Stimulated activated CD8-positive, alpha-beta memory T cell treated with anti-CD3 and anti-CD28 coated beads, Interleukin-2, amount 100 ng/mL, for 48 hours (primary cell): ENCODE measurements at places on chromosomes 5 and 9.

GRCh38 chr9:128078504-128079434 lies 10.7 kb downstream of the SLC25A25 start:
- no peak for DNase-seq

GRCh38 chr5:56951126-56951945 lies 587 bp downstream of the MIER3 start:
- DNase-seq, result peak; percentile 0

DNA sequence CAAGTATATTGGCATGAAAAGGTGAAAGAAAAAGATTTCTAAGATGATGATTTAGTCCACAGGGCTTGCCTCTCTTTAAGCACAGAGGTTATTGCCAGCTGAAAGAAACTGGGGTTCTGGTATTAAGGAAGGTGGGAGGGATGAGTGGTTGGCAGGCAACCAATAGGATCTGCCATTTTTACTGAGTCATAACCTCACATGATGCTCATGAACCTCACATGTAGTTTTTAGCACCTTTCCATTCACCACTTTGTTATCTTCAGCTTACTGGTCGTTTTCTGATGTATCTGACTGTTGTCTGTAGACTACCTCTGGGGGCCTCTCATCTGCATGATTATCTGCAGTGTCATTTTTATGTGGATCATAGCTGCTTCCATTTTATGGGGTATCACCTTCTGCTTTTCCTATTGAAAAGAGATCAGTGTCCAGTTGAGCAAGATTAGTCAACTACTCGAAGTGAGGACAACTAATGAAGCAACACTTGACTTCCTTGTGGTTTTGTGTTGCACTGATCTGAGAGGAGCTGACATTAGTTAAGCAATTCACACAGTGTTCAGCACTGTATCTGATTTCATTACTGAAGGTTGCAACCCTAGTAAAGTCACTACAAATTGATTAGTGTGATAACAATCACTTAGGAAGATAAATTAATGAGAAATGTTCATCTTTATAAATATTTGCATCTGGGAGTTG lies 186.3 kb downstream of the SGCD start:
- DNase-seq, result no peak

DNA sequence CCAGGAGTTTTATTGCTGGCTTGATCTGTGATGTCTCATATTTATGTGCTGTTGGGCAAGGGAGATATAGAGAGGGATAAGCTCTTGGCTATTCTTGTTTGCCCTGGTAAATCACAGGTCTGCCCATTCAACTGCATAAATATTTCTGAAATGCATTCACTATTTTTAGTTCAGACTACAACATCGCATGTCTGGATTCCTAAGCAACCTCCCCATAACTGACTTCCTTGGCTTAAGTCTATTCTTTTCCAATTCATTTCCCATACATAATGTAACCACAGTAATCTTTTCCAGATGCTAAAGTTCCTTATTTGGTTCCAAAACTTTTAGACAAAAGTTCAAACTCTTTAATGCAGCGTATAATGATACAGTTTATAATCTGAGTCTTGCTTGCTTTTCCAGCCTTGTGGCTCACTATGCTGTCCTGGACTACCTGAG lies 321.4 kb upstream of the ACTBL2 start:
- DNase-seq, result no peak

DNA sequence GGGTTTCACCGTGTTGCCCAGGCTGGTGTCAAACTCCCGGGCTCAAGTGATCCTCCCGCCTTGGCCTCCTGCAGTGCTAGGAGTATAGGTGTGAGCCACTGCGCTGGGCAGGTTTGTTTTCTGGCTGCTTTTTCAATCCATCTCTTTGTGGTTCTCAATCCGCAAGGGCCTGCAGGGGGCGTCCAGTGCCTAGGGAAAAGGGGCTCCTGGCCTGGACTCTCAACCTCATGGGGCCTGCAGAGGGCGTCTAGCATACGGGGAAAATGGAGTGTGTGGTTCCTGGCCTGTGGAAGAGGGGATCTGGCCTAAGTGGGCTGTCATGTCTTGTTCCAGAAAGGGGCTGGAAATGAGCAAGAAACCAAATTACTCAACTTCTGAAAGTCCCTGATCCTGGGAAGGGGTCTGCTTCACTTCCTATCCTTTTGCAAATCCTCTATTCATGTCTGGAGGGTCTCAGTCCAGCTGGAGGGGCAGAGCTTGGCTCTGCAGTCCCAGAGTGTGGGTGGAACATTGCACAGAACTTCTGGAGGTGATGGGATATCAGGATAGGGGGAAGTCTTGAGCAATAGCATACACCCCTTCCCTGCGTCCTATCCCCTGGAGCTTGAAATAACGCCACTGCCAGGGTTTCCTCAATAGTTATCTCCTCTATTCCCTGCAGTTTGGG lies 12.7 kb upstream of the CCL27 start:
- peak; percentile 51 for DNase-seq

DNA sequence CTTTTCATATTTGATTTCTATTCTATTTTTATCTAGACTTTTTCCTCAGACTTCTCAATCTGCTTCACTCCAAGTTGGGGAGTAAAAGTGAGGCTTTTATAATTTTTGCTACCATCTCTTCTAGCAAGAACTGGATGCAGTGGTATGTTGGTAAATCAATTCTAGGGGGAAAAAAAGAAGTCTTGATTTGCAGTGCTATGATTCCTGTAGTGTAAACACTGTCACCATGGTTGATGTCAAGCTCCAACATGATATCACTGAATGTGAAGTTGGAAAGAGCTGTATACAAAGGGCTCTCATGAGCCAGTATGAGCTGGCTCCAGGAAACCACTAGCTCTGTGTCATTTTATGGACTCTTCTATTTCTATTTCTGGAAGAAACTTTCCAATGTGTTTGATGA lies 439.2 kb downstream of the NTRK2 start:
- DNase-seq, result no peak

GRCh38 chr9:72217306-72217842 lies 68.1 kb downstream of the GDA start:
- DNase-seq, result no peak

DNA sequence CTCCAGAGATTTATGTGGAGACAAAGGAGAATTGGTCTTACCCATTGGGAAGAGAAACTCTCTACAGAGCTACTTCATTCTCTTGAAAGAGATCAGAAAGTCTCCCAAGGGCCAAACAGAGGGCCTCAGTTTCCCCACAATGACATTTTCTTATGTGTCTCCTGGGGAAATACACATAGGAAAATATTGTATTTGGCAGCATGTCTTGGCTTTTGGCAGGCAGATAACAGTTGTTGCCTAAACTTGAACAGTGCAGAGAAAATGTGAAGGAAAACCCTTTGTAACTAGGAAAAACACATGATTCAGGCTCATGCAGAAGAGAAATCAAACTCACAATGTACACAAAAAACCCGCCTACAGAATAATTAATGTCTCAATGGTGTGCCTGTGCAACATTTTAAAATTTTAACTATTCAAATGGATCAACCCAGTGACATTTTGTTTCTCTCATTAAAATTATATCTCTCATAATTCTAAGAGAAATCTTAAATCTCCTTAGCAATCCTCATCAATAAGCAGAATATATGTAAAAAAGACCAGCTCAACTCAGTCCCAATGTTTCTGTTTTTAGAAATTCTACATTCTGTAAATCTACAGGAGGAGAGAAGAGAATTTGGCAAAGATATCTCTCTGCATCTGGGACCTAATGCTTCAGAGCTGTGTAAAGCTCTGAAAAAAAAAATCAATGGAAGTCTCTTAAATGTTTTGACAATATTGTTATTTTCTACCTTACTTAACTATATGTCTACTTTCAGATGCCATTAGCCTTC lies 205.1 kb downstream of the ADAMTSL1 start:
- DNase-seq, result no peak

GRCh38 chr5:126875303-126875785 lies 98.4 kb downstream of the LMNB1 start:
- DNase-seq, result no peak

- peak; percentile 60 for DNase-seq
These were observed 13.4 kb upstream of the TNIP1 start for GRCh38 chr5:151094030-151094851.

GRCh38 chr5:170917113-170917512 lies 55.3 kb downstream of the RANBP17 start:
- no peak for DNase-seq
